IPS DF 6.9 (cell line): ENCODE measurements at places on chromosomes 1 and 21.

GRCh38 chr1:99456536-99456935, 189.4 kb upstream of the PALMD start:
- no peak for DNase-seq

DNA sequence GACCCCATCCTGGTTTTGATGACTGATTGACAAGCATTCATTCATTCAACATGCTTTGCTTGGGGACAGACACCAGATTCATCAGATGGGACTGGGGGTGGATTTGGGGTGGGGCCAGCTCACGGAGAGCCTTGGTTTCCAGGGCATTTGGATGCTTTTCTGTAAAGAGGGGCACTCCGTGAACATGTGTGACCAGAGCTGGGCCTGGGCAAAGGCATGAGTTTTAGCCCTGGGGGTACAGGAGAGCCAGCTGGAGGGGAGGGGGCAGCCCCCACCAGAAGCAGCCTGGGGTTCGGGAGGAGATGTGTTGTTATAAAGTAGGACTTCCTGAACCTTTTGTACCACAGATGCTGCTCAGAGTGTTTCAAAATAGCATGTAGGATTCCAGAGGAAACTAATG, 99.7 kb downstream of the RIPK4 start:
- no peak for DNase-seq

- DNase-seq, result no peak
Measured at GRCh38 chr1:87497380-87498203, 168.9 kb downstream of the LMO4 start.

GRCh38 chr1:77399250-77400086, 117.6 kb downstream of the AK5 start:
- DNase-seq, result no peak

- peak; percentile 86 for DNase-seq
Measured at GRCh38 chr1:159945483-159946241, at the start of gene IGSF9. Gene IGSF9, minus strand, starts transcription at chr1:159945613. Its CDS starts 2,159 bp downstream, at chr1:159943454.

- no peak for DNase-seq
Measured at GRCh38 chr1:180946056-180946455, 33.4 kb downstream of the KIAA1614 start.

- no peak for DNase-seq
Measured at GRCh38 chr1:171506525-171507304, 21.4 kb downstream of the PRRC2C start.

- DNase-seq, result no peak
Measured at GRCh38 chr1:58755468-58755872, 28.4 kb downstream of the JUN start.

DNA sequence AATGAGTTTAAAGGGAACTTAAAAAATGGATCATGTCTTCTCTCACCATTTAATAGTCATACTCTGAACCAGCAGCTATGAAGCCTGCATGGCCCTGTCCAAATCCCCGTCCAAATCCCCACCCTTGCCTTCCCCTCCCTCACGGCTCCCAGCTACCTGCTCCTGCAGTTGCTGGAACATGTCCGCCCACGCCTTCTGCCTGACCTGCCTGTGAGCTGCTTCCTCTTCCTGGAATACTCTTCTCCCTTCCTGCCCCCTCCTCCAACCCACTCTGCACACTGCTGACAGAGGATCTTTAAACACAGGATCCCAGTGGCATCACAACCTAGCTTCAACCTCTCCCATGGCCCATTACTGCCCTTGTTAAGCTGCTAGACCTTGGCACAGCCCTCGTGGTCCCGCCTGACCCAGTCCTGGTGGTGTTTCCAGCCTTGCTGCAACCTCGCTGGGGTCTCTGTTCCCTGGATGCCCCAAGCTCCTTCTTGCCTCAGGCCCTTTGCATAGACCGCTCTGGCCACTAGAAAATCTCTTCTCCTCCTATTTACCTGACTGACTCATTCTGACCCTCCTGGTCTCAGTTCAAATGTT, 118.3 kb downstream of the PTPRU start:
- no peak for DNase-seq

GRCh38 chr1:50474859-50475809, 51.9 kb upstream of the DMRTA2 start:
- peak; percentile 31 for DNase-seq

DNA sequence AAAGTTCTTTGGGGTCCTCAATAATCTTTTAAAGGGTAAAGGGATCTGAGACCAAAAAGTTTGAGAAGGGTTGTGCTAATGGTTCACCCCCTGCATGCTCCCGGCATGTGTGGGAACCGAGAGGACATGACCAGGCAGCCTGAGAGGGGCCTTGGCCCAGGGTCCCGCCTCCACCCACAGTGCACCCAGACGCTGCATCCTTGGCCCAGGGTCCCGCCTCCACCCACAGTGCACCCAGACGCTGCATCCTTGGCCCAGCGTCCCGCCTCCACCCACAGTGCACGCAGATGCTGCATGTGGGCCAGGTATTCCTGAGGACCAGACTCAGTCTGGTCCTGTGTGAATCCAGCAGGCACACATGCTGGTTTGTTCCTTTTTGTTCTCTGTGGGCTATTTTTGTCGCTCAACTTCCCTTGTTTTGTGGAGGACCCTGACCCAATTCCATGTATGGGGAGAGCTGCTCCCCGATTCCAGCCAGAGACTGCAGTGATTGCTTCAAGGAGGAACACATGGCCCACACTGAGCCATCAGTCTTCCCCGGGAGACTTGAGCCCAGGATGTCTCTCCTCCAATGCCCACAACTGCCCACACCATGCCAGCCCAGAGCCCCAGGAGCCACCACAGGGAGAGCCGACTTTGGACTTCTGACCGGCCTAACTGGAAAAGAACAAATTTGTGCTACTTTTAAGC, 3.5 kb downstream of the NPHP4 start:
- no peak for DNase-seq

DNA sequence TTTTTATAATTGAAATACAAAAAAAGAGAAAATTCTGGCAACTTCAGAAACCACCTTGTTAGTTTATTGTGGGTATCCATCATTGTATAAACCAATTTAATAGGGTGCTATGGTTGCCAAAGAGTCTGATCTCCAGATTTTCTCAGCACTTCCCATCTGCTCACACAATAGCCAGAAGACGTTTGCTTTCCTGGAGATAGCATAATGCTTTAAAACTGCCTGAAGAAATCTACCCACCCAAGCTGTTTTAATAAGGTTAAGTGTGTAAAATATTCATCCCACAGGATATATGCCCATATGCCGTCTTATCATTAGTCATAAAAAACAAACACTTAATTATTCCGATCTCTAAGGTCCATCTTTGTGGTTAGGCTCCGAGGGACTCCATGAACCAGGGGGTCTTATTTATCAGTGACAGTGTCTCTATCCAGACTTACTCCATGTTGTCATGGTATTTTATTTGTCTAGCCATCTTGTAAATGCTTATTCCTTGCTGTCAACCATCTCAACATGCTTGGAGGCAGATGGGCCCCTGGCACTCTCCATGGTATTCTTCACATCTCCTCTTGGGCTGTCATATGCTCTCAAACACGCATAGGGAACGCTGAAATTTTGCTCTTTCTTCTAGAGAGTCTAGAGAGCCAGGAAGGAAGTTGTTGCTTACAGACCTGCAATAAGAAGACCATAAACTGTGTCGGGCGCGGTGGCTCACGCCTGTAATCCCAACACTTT, 58.5 kb downstream of the MAP10 start:
- DNase-seq, result no peak

- no peak for DNase-seq
Measured at GRCh38 chr1:226048886-226049285, 13.6 kb upstream of the H3-3A start.

DNA sequence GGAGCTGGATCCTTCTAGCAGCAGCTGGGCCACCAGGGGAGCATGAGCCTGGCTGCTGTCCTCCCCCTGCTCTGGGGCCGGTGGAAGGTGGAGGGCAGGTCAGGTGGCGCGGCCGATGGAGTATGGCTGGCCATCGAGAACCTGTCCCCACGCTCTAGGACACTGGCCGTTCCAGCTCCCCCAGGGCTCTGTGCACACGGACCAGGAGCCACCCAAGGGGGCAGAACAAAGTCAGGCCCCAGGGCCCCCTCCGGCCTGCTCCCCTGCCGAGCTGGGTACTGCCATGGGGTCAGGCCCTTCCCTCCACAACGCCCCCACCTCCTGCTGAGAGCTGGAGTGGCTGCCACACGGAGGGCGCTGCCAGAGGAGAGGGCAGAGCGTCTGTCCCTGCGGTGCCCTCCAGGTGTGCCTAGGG, 4.5 kb upstream of the PLCH2 start:
- no peak for DNase-seq

DNA sequence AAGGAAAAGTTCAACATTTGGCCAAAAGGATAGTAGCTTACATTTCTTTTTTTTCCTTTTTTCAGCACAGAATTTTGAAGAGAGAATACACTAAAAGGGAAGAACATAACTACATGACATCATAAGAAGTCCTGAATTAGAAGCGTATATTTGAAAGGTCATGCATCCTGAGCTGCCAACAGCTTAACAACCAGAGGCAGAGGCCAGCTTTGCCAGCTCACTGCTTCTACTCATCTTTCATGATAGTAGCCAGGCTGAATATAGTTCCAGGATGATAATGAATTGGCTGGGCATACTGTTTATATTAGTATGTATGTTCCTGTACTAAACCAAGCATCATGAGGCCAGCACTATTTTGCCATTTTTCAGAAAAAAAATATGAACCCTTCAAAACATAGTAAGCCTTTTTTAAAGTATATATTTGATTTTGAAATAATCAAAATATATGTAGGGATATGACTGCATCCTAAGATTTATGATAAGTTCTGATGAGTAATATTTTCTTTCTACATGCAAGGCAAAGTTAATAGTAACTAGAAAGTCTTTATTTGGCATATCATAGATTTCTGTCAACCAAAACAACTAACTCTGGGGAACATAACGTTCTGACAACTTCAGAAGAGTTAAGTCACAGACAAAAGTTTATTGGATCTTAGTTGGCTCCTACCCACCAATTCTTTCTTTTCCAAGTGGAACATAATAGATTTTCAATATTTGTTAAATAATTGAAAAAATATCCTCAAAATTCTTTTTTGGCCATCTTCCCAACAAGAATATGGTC, 123.2 kb downstream of the DPYD start:
- DNase-seq, result no peak

GRCh38 chr1:241406421-241406820, 49.4 kb upstream of the RGS7 start:
- DNase-seq, result no peak

- no peak for DNase-seq
Measured at GRCh38 chr1:80656641-80657040, 1144.1 kb upstream of the ADGRL2 start.

DNA sequence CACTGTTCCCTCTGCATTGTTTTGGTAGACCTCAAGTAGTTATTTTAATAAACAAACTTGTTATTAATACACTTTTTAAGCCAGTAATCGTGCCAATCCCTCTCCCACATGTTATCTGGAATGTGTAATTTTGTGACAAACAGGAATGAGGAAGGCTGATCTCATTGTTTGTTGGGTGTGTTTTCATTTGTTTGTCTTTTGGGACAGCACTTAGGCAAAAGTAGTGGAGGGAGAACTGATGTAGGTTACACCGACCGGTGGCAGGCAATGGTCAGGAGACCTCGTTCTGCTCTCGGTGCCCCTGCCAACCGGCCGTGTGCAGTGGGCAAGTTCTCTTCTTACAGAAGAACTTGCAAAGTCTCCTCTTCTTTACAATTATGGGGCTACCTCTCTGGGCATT, 99.8 kb downstream of the HUNK start:
- DNase-seq, result no peak
